ENCODE measurements at places on chromosomes 16 and 17.
A peak's percentile ranks its signal among the peaks of the same experiment; 100 is the strongest.

- DNase-seq = no peak
These were observed 6.2 kb downstream of the PHOSPHO1 start for GRCh38 chr17:49224198-49224996.

DNA sequence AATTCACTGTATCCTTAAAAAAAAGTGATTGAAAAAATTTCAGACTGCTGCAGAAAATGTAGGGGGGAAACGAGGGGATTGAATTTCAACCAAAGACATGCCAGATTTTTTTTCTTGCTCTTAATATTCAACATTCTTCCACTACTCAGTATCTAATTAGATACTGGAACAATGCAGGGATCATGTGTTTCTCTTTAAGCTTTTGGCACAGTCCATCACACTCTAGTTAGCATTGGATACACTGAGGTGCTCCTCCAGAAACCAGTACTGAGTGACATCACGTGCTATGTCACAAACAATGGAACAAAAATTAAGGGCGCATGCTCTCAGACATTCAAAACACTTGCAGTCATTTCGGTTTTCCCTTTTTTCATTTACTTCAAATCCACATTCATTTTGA is 298.6 kb upstream of the PSMD7 start:
- DNase-seq = no peak

GRCh38 chr17:81239714-81240555 is 817 bp downstream of the NDUFAF8 start:
- peak; percentile 57 for DNase-seq

DNA sequence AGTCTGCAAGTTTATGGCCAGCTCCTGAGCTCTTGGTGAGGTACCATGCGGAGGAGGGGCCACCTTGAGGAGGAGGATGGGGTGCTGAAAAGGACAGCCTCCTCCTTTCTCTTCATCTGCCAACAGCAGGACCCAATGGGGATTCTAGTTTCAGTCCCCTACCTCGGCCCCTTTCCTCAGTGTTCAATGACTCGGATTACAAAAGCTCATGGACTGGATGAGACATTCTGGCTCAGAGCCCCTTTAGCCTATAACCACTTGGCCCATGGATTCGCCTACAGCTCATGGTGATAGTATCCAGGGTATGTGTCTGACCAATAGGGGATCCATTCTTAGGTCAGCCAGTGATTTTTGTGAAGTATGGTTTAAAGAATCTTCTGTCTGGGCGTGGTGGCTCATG is 8.5 kb upstream of the PIK3R6 start:
- DNase-seq = no peak

DNA sequence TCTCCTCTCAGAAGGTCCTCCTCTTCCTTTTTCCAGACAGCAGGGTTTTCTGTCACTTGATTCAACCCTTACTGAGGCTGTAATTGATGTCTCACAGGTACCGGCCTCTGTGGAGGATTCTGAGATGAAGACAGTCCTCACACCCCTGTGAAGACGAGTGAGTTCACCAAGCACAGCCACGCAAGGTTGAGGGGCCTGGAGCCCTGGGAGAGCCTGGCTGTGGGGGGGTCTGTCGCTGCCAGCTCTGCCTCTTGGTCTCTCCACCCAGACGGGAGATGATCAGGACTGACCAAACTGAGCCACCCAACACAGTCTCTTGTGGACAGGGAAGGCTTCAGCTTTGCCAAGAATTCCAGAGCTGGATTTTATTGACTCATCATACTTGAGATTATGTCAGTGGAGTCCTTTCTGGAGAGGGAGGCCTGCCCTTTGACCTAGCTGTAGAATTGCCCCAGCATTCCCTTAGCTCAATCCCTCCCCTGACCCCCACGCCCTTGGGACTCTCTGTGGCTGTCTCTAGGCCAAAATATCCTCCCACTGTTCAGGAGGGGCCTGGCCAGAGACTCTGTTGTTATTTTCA is 51.1 kb upstream of the CRHR1 start:
- DNase-seq = no peak

DNA sequence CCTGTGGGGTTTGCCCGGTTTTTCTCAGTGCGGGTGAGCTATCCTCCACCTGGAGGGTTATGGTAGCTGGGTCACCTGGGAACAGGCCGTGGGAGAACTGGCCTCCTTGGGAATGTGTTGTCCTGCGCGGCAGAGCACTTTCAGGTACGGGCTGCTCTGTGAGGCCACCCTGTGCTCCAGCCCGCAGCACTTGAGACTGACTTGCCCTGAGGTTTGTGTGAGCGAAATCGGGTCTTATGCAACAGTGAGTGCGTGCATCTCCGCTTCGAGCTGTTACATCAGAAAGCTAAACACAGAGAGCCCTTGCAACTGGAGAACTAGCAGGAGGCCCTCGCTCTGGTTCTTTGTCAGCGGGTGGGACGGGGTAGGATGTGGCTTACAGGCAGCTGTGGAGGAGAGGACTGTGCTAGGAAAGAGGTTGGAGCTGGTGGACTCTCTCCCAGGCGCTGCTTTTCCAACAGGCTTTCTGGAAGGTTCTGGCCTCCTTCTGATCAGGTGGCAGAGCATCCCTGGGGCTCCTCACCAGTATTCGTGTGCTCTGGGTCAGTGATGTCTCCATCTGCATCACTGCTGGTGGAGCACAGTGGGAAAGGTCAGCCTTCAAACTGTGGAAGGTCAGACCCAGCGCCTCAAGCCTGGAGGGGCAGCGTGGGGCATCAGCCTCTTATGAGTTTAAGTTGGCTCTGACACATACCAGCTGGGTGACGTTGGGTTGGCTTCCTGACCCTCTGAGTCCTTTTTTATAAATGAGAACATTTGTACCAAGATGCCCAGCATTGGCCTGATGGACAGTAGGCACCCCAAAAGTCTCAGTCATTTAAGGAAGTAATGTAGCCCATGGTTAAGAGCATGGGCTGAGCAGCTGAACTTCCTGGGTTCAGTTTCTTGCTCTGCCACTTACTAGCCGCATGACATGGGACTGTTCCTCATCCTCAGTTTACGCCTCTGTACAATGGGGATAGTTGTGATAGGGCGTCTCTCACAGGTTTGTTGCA is 76.3 kb downstream of the KSR1 start:
- peak; percentile 90 for DNase-seq

GRCh38 chr17:34067011-34067410 is 188.1 kb upstream of the CCL2 start:
- DNase-seq = no peak

DNA sequence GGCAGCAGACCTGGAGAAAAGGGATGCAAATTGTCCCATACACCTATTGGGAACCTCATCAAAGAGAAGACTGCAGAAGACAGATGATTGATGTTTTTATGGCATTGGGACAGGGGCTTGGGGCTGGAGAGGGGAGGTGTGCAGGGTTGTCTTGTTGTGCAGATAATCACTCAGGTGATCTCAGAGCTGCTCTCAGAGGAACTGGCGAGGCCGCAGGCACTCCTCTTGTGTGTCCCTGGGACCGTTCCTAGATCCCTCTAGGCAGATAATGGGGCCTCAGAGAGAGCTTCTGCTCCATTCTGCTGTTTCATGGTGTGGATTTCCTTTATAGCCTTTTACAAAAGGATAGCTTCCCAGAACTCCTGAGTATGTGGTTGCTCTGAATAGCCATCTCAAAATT is 1.6 kb downstream of the RNF213 start:
- DNase-seq = no peak

DNA sequence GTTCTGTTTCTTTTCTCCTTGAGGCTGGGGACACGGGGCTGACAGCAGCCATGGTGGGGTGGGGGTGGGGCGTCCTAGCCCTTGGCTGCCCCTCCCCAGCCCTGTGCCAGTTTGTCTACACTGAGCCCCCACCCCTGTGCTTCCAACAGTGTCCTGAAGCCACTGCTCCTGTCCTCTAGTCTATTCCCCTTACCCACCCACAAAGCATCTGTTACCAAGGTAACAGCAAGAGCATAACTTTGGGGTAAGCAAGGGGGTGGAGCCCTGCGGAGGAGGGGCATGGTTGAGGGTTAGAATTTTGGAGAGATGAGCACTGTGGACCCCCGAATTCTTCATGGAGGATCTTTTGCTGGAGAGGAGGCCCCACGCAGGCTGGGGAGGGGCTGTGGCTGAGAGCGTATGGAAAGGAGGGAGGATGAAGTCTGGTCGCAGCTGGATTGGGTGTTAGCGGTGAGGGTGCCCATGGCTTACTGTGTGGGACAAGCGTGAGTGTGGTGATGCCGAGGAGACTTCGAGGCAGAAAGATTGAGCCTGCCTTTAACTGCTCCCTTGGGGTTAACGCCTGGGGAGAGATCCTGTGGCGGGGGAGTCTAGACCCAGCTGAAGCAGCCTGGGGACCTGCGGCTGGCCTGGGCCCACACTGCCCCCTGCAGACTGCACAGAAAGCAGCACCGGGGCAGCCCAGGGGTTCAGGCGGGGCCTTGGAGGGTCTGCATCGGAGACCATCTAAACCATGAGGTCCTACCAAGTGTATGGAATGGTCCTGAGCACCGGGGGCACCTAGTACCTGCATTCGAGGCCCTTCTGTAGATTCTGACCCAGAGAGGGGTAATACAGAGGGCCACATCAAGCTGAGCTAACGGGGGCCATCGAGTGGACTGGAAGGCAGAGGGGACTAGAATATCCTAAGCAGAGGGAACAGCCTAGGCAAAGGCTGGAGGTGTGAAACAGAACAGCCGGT is 6.1 kb upstream of the STAC2 start:
- peak; percentile 58 for DNase-seq

- DNase-seq = no peak
These were observed 11.3 kb upstream of the ARL5C start for GRCh38 chr17:39177256-39177655.

- DNase-seq = peak; percentile 54
These were observed 15.2 kb upstream of the SSTR5 start for GRCh38 chr16:1057252-1057932.

GRCh38 chr16:25026621-25027020 is 11.5 kb upstream of the ARHGAP17 start:
- no peak for DNase-seq

DNA sequence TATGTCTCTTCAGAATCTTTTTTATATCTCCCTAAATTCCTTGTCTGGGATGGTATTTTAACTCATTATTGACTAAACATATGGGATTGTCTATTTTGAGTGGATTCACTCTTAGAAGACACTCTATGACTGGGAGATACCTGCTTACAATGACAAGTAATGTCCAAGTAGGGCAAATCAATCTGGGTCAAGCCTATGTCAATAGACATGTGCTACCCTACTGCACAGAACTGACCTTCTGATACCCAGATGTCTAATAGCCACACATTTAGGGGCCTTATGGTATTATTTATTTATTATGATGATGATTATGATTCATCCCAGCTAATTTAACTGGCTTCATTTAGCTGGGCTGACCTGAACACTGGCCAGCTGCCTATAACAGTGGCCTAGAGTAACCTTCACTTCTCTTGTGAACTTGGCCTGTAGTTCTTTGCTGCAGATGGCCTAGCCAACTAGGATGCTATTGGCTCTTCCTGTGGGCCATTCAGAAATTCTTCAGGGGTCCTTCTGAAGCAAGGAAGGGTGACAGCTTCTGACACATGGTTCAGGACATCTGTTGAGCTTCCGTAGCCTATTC is 138.0 kb downstream of the ANKFN1 start:
- no peak for DNase-seq

DNA sequence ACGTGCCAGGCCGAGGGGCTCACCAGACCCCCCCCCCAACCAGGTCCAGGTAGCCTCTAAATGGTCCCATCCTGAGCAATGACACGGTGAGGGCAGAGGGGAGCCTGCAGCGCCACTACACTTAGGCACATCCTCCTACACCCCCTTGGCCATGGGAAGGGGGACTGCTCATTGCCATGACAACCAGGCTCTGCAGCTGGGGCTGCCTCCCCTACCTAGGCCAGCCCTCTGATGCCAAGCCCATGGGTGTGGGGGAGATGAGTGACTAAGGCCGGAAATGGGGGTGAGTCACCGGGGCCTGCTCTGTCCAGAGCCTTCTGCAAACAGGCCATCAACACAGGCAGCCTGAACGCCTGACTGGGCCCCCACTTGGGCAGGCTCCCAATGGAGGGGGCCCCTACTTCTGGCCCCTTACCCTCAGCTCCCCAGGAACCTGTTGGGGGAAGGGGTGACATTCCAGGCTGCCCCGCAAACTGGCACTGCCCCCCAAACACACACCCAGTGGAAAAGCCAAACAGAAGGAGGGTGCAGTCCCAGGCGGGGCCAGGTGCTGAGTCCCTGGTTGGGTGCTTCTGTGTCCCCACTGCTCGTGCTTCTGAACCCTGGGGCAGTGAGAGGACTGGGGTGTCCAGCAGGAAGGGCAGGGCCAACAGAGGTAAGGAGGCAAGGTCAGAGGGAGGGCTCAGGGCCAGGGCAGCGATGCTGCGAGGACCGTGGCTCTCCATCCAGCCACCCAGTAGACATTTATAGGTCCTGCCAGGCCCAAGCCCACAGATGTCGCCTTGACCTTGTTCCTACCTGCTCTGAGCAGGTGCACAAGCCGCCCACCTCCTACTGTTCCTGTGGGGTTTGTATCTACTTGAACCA is 8.2 kb downstream of the PLCD3 start:
- DNase-seq = peak; percentile 85

GRCh38 chr17:81486199-81486810 is 26.3 kb downstream of the ACTG1 start:
- peak; percentile 90 for DNase-seq

DNA sequence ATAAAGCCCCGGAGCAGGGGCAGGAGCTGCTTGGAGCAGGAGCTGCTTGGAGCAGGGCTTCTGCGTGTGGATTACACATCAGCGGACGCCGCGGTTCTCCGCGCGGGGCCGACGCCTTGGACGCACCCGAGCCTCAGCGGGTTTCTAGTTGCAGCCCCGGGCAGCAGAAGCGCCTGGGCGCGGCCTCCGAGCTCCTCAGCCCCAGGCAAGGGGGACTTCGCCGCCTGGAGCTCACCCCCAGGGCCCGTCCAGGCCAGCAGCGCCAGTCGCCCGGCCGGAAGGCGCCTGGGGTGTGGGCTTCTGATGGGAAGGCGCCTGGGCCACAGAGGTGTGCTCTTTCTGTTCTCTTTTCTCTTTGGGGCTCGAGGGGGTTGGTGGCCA is 6.3 kb downstream of the FOXF1 start:
- DNase-seq = no peak

DNA sequence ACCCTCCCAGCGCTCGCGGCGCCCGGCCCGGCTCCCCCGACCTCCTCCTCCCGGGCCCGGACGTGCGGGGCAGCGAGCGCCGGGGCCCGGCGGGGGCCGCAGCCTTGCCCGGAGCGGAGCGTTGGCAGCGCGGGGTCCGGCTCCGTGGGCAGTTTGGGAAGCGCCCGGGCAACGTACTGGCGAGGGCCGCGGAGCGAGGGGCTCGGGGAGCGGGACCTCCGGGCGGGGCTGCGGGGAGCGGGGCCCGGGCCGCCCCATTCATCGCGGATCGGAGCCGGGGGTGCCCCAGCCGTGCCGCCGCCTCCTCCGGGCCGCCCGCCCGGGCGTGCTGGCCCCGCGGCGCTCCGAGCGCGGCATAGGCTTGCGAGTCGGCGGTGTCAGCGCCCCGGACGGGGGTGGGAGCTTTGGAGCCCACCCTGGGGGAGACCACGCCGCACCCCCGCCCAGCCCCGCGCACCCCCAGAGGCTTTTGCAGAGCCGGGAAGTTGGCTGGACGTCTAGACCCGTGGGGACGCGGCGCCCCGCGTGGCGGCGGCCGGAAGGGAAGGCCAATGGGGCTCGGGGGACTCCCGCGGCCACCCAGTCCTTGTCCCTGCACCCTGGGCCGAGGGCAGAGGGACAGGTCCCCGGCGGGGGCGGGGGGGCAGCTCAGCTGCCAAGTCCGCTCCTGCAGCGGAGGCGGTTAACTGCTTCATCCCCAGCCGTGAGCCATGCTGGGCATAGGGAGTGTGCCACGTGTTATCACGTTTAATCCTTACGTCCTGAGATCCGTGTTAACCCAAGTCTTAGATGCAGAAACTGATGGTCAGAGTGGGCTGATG is 852 bp downstream of the ZNF469 start:
- DNase-seq = peak; percentile 12

Measured in KBM-7 (cell line).